ENCODE measurements at places on chromosomes 11 and 22.

GRCh38 chr11:130118165-130118564 is 41.4 kb upstream of the ST14 start:
- no peak for DNase-seq

- no peak for DNase-seq
Measured at GRCh38 chr11:74735365-74735928, 4.2 kb upstream of the CHRDL2 start.

DNA sequence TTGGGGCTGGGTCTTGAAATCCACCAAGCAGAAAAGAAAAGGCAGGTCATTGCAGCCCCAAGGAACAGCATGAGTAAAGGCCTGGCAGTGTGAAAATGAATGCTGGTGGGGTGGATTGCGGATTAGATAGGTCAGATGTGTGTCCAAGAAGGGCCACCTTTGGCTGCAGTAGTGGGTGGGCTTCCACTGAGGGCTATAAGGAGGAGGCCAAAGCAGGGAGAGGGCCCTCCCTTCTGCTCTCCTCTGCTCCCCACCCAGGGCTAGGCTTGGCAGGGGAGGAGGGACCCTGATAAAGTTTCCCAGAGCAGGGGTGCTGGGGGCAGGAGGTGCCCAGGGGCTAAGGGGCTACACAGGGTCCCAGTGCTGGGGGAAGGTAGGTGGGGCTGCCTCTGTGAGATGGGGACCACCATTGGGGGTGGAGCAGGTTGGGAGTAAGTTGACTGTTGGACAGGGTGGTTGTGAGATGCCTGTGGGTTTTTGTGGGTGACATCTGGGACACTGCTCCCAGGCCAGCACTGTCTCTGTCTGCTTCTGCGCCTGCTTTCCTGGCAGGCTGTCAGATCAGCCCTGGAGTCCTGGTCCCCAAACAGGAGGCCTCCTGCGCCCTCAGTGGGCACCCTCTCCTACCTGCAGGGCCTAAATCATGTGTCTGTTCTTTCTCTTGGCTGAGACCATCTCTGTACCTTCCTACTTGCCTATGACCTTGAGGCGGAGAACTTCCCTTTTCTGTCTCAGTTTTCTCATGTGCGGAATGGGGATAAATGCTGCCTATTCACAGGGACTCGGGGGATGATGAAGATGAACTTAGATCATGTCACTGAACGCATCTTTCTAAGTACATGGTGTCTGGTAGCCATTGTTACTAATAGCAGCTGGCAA is 1.9 kb downstream of the CAPN5 start:
- no peak for DNase-seq

DNA sequence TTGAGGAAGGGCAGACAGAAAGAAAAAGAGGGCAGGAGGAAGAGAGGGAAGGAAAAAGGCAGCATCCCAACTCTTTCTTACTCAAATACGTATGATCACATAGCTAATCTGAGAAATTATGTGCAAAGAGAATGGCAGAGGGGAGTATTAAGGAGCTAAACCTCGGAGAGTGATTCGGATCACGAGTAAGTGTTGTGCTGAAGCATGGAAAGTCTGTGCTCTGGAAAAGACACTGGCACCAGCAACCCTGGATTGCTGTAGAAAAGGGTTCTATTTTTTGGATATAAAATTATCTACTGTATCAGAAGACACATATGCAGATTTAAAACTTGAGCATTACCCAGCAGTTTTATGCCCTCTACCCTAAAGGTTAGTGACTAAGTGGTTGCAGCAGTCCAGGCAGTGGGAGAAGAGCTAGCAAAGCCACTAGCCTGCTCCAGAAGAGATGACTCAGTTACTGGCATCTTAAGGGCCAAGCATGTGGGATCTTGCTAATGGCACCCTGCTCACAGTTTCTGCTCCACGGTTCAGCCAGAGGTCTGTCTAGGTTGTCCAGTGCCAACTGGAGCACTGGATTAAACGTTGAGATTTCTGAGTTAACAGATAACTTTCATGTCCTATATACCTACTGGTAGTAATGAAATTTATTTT is 151.7 kb downstream of the SWAP70 start:
- DNase-seq: peak; percentile 8

GRCh38 chr22:22024440-22024839 is 41.9 kb upstream of the TOP3B start:
- no peak for DNase-seq

- no peak for DNase-seq
Measured at GRCh38 chr11:19936461-19936860, 223.8 kb downstream of the DBX1 start.

GRCh38 chr11:74035264-74035663 is 26.4 kb upstream of the UCP3 start:
- DNase-seq: no peak

DNA sequence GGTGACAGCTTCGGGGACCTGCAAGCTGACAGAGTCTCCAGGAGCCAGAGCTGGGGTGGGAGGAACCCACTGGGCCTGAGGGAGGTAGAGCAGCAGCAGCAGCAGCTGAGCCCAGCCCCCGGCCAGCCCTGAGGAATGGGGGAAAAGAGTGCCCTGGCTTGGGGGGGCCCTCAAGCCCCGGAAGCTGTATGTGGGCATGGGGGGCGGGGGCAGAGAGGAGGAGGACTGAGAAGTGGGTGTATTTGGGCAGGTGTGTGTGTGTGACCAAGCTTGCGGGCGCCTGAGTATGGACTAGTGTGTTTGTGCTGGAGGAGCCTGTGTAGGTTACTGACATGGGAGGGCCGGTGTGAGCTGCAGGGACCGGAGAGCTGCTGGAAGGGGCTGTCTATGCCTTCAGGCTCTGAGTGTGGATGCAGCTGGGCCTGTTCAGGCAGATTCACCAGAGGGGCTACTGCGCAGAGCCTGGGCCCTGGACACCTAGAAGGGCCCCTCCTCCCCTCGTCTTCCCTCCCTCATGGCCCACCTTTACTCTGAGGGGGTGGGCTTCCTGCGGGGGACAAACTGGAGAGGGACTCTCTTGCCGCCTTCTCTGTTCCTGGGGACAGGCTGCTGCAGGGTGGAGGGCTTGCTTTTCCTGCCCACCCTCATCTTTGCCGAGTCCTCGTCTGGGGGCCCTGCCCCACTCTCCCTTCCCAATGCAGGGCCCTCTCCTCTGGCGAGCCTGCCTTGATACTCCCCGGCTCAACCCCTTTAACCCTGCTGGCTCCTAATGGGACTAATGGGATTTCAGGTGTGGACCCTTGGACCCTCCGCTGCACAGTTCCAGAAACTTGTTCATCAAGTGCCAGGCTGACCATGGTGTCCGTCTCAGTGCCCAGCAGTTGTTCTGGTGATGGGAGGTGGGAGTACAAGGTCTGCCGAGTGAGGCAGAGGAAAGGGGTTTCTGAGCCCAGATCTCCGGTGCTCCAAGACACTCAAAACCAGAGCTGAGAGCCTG is 28.2 kb downstream of the ST3GAL4 start:
- DNase-seq: no peak

DNA sequence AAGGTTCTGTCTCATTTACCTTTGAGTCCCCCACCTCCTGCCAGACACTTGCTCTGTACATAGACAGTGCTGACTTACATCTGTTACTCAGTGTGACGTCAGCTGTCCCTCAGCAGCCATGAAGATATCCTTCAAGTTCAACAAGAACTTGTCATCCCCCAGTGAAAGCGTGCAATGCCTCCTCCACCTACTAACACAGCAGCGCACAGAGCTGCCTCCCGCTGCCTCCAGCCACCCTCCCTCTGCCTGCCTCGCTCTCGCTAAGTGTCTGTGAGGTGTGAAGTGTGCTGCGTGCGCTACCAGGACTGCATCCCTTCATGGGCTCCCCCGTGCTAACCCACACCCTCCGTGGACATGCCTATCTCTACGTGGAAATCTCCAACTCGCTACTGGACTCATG is 621.4 kb downstream of the BRD1 start:
- DNase-seq: peak; percentile 8

DNA sequence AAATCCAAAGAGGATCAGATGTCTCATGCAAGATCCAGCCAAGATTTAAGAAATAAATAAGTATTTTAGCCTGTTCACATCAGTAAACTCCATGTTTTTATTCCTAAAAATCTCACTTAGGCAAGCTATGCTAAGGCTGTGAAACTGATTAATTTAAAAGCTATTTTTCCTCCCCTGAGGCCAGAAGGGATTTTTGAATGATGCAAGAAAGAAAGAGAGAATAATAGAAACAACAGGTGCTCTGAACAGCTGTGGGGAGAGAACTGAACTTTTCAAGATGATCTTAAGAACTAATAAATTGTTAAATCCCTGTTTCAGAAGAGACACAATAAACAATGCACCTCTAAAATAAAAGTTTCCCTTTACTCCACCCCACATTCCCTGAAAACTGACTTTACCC is 241.6 kb downstream of the DLG2 start:
- no peak for DNase-seq

DNA sequence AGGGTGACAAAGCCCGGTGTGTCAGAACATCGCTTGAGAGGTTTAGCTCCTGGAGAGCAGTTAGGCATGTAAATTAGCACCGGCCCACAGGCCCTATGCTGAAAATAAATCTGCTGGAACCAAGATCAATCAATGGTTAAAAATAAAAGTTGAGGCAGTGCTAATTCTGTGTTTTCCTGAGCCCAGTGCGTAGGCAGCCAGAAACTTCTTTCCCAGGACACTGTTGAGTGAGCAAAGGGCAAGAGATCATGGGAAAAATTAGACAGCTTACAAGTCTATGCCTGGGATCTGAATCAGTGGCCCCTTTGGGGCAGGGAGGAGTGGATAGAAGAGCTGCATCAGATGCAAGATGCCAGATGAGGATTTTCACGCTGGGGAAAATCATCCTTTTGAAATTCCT is 539.2 kb downstream of the BUD13 start:
- no peak for DNase-seq

DNA sequence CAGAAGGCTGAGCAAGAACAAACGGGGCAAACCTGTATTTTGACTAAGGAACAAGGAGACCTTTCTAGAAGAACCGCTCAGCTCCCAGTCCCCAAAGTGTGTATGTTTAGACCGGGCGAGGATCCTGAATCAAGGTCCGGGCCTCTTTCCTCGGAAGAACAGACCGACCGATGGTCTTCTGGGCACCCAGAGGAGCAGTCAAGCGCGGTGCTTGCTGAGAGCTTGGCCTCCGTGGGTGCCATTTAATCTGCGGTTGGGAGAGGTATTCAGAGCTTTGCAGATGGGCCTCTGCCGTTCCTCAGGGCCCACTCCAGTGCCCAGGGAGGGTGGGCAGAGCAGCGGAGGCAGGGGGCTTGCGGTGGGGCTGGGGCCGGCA is 26.5 kb upstream of the ATXN10 start:
- DNase-seq: no peak

- DNase-seq: no peak
Measured at GRCh38 chr11:107696140-107696539, 15.7 kb downstream of the SLN start.

DNA sequence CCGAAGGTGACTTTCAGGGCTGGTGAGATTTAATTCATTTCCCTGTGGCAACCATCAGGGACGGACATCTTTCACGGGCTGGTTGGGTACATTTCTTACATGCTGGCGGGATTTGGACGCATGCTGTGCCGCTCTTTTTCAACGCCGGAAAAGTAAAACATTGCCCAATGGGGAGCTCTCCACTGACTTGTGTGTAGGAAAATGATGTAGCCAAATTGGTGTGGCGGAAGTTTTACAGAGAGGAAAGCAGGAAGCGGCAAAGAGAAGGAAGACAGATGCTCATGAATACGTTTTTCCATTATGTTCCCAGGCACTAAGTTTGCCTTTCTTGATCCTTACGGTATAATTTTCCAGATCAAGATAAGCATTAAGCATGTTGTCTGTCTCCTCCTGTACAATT is 375.8 kb downstream of the NTM start:
- DNase-seq: no peak

DNA sequence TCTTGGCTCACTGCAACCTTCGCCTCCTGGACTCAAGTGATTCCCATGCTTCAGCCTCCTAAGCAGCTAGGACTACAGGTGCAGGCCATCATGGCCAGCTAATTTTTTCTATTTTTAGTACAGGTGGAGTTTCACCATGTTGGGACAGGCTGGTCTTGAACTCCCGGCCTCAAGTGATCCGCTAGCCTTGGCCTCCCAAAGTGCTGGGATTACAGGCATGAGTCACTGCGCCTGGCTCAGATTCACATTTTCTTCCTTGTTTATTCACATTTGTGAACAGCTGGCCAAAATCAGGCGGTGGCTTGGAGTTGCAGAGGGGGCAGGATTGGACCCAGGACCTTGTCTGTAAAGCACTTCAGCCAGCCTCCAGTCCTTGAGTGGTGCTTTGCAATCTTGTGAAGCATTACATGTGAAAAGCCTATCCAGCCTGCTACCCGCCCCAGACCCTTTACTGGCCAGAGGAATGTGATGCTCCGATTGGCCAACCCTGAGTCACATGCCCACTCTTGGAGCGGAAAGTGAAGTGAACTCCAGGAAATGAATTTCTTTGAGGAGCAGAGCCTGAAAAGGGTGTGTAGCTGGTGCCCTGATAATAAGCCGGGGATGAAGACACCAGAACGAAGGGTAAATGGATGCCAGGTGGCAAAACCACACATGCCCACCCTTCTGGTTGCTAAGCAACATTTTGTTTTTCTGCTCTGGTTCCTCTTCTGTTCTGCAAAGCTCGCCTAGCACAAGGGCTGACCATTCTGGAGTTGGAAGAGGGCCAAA is 62.6 kb upstream of the PTPRJ start:
- peak; percentile 81 for DNase-seq

DNA sequence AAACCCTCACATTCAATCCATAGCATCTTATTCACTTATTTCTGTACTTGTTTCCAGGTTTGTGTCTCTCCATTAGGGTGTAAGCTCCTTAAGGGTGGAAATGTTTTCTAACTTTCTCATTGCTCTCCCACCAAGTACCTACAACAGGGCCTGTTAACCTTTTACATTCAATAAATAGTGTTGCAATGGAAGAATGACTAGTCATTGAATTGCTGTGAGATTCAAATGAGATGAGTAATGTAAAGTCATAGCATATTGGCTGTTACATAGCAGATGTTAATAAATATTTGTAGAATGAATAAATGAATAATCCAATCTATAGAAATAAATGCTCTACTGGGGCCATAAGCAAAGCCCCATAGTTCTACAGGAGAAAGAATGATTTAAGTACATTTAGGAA is 75.4 kb upstream of the DDI1 start:
- DNase-seq: no peak

DNA sequence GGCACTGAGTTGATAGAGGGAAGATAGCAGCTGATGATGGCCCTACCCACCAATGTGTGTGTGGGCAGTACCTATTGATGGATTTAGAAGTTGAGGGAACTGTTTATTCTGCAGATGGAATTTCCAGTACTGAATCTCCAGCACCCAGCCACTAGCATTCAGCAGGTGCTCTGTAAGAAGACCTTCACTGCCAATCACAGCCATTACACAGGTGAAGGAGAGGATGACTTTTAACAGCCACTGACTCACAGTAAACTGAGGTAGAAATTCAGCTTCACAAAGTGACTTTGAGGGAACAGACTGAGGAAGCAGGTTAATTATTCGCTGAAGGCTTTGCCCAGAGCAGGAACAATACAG is 107.8 kb downstream of the GGTLC2 start:
- no peak for DNase-seq

Measured in adrenal gland (tissue), 19 donors.